Glomerular endothelial cell (primary cell): ENCODE measurements at places on chromosomes 16 and 17. TPM values are rescaled to one million over a fixed set of nuclear protein-coding genes. Genes with fewer than 3 reads are reported as not detected.

The CCL5 gene
- 1.6 and 1.8 TPM in 2 replicates for total RNA-seq

The AOC3 gene
- 0.05 and 0.82 TPM in 2 replicates for total RNA-seq

The DBF4B gene
- total RNA-seq: 4.9 and 6.6 TPM in 2 replicates

The FBXW10 gene
- not detected in 2 replicates for total RNA-seq

The FAM117A gene
- total RNA-seq: 4.0 and 8.1 TPM in 2 replicates

DNA sequence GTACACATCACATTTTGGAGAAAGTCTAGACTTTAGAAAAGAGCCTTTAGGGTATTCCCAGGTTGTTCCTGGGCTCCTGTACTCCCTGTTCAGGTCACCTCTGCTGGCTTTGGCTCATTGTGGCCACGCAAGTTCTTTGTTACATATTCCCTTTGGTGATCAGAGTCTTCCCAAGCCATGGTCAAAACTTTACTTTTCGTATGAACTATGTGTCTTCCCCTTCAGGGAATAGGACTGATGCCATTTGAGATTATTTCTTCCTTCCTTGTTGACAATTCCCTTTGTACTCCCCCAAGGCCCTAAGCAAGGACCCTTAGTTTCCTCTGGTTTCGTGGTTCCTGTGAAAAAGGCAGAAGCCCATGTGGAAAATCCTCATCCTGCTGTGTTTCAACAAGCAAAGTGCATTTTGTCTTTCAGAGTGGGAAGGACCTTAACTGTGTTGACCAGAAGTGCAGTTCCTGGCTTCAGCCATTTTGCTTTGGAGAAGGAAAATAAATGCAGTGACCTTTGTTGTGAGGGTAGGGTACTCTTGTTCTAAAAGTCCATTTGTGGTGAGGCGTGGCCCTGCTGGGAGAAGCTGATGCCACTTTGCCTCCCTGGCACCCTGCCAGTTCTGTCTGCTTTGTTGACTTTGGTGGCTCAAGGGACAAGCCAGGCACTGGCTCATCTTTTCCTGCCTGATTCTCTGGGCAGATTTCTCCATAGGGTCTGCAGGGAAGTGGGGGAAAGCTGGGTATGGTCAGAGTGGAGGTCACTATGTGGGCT lies 55.1 kb downstream of the ZNRF1 start:
- no peak for DNase-seq

GRCh38 chr17:81110488-81111040 lies 54.7 kb upstream of the PVALEF start:
- DNase-seq: no peak

DNA sequence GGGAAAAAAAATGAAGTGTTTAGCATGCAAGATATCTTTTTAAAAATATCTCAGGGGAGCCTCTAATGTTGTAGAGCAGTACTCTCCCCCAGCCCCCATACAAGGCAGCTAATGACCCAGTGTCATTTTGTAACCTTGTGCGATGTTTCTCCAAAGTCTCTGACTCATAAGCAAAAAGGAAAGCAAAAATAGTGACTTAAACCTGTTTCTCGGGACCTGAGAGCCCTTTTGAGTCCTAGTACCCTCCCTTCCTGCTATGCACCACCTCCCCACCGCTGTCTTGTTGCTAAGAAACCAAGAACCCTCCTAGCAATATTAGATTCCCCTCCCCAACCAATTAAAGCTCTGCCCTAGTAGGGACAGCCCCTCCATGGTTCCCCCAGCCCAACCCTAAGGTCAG lies 2.8 kb downstream of the MYCBPAP start:
- DNase-seq: no peak

GRCh38 chr17:59436900-59437299 lies 105.4 kb downstream of the YPEL2 start:
- DNase-seq: no peak

DNA sequence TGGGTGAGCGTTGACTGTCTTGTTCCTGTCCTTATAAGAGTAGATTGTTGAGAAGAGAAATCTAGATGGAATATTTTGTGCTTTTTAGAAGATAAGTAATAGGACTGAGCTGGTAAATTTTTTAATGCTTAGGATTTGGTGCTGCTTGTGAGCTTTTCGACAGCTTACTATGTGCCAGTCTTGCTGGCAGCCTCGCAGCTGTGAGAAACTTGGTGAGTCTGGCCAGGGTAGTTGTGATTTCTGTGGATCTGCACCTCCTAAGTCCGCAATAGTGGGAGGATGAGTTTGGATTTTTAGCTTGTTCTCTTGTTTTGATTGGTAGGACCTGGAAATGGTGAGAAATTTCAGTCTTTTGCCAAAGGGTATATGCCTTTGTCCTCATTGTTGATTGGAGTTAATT lies 3.6 kb downstream of the SOCS7 start:
- DNase-seq: no peak

- no peak for DNase-seq
Measured at GRCh38 chr17:73432624-73433190, 120.9 kb upstream of the CDC42EP4 start.

GRCh38 chr17:37259030-37259735 lies 116.6 kb upstream of the C17orf78 start:
- DNase-seq: no peak

DNA sequence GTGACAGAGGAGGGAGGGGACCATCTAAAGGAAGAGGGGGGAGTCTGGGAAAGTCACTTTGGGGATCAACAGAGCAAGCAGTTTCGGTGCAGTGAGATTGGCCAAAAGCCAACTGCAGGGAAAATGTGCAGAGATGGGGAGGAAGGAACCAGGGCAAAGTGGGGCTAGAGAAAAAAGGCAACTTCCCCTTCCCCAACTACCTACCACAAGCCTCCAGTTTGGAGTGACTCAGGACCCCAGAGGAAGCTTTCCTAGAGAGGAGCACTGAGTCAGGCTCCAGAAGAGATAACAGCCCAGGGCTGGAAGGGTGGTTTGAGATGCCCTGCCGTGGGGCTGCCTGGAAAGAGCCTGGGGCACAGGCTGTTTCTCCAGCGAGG lies 6.9 kb upstream of the CD300LD start:
- no peak for DNase-seq

DNA sequence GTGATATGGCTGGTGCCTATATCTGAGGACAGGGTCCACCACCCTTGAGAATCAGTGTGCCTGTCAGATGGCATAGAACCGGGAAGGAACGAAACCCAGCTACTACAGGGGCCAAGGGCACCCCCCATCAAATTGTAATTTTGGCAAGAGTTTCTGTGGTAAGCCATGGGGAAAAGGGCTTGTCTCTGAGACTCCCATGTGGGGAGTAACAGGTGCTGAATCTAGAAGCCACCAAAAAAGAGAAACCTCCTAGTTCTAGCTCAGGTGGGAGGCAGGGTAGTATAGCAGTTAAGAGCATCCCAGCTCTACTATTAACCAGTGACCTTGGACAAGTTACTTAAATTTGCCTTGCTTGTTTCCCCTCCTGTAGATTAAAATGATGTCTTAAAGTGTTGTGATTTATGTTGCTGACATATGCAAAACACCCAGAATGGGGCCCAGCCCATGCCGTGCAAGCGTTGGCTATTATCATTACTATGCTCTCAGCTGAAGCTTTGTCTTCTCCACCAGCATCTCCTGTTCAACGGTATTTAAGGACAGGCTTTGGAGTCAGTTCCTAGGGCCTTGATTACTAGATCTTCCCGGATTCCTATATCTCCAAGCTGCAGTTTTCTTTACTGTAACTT lies 210.7 kb upstream of the NLRP1 start:
- no peak for DNase-seq
